Activated CD4-positive, alpha-beta memory T cell treated with anti-CD3 and anti-CD28 coated beads, Interleukin-2, amount 10 ng/mL, durations not matched to agents 7 days and 5 days (primary cell): ENCODE measurements at places on chromosomes 16 and 17. TPM values are rescaled to one million over a fixed set of nuclear protein-coding genes. Genes with fewer than 3 reads are reported as not detected.
A peak's percentile ranks its signal among the peaks of the same experiment; 100 is the strongest.

DNA sequence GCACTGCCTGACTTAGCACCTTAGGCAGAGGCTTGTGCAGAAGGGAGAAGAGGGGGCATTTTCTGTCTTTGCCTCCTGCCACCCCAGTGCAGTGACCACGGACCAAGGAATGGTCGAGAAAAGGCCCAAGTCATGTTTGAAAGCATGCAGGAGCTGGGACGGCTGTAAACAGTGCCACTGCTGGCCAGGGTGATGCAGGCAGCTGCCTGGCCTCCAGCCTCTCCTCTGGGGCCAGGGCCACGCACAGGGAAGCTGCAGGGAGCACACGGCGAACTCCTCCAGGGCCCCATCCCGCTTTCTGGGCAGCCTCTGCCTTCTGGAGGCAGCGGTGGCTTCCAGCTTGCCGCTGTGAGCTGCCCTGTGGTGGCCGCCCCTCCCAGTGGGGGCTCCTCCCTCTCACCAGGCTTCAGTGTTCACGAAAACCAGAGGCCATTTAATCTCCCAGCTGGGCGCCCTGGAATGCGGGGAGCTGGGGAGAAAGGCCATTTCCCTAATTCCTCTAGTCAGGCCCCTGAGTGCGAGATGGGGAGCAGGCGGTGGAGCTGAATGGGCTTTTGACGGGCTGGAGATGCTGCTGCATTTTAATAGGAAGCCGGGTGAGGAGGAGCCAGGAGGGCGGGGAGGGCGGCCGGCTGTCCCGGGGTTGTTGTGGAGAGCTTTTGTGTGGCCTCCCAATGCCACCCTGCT lies 28.7 kb upstream of the DNAI2 start:
- no peak overlapping the region for H3K4me3 ChIP-seq
- no peak overlapping the region for H3K27ac ChIP-seq
- no peaks in the 10 kb centered on the region for H3K27me3 ChIP-seq
- no peaks in the 10 kb centered on the region for H3K4me1 ChIP-seq
- H3K36me3 ChIP-seq: peaks cover 4% of the 10 kb centered on the region
- no peak for DNase-seq

DNA sequence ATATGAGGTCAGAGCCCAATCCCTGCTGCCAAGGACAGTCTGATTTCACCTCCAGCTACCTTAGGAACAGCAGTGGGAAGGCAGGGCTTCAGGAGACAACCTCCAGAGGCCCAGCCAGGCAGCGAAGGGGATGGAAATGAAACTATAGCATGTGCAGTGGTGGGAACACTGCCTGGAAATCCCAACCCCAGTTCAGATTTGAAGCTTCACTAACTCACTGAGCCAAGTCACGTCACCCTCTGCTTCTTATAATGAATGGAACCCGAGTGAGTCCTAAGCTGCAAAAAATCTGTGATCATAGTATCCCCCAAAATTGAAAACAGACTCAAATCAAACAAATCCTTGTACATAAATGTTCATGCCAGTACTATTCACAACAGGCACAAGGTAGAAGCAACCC lies 36.0 kb upstream of the SLC39A11 start:
- no peaks in the 10 kb centered on the region for H3K4me1 ChIP-seq
- no peak for DNase-seq
- no peak overlapping the region for H3K4me3 ChIP-seq
- H3K27ac ChIP-seq: no peak overlapping the region

GRCh38 chr16:73878611-73879010 lies 418.0 kb upstream of the PSMD7 start:
- no peaks in the 10 kb centered on the region for H3K27me3 ChIP-seq
- no peaks in the 10 kb centered on the region for H3K36me3 ChIP-seq
- no peak for DNase-seq
- H3K27ac ChIP-seq: no peak overlapping the region
- H3K4me1 ChIP-seq: no peaks in the 10 kb centered on the region

- H3K36me3 ChIP-seq: no peaks in the 10 kb centered on the region
- DNase-seq: no peak
- no peak overlapping the region for H3K27ac ChIP-seq
- no peaks in the 10 kb centered on the region for H3K4me1 ChIP-seq
- peaks cover 3% of the 10 kb centered on the region for H3K27me3 ChIP-seq
- H3K4me3 ChIP-seq: no peak overlapping the region
Measured at GRCh38 chr16:75801307-75801706, 75.0 kb upstream of the CPHXL start.

GRCh38 chr16:84120023-84120422 lies 3.3 kb upstream of the MBTPS1 start:
- H3K27me3 ChIP-seq: no peaks in the 10 kb centered on the region
- H3K27ac ChIP-seq: no peak overlapping the region
- H3K4me1 ChIP-seq: peaks cover 19% of the 10 kb centered on the region
- DNase-seq: no peak

DNA sequence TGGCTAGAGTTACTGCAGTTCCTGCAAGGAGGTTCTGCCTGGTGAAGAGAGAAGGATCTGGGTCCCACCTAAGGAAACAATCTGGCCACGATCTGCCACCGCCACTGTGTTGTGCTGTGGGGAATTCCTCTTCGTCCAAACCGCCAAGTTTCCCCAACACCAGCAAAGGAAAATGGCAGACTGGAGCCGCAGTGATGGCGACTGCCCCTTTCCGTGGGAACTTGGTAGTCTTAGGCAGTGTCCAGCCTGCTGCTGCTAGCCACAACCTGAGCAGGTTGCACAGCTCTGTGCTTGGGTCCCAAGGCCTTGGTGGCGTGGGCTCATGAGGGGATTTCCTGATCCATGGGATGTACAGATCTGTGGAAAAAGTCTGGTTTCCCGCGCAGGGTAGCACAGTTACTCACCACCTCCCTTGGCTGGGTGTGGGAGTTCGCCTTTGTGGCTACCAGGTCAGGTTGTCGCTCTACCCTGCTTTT lies 28.6 kb downstream of the NFATC3 start:
- H3K27me3 ChIP-seq: no peaks in the 10 kb centered on the region
- H3K4me1 ChIP-seq: peaks cover 81% of the 10 kb centered on the region
- H3K36me3 ChIP-seq: peaks cover 47% of the 10 kb centered on the region
- no peak for DNase-seq
- H3K27ac ChIP-seq: no peak overlapping the region

DNA sequence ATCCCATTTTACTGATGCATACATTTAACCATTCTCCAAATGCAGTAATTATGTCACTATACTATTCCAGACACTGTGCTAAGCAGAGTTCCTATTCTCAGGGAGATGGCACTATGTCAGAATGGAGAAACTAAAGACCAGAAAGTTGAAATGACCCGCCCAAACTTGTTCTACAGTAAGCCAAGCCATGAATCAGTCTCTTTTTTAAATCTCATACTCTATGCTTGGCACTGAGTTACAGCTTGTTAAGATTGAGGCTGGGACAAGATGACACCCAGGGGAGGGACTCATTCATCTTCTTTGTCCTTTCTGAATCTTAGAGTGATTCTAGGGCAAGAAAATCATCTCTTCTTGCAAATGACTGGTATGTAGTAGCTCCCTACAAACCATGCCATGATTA lies 247.0 kb upstream of the CCL2 start:
- no peak overlapping the region for H3K4me3 ChIP-seq
- H3K4me1 ChIP-seq: no peaks in the 10 kb centered on the region
- no peak for DNase-seq
- H3K27me3 ChIP-seq: peaks cover 9% of the 10 kb centered on the region
- no peaks in the 10 kb centered on the region for H3K36me3 ChIP-seq

- peaks cover 18% of the 10 kb centered on the region for H3K36me3 ChIP-seq
- peak overlapping the region; percentile 84 for H3K27ac ChIP-seq
- no peaks in the 10 kb centered on the region for H3K27me3 ChIP-seq
- DNase-seq: peak; percentile 73
- H3K4me1 ChIP-seq: peaks cover 24% of the 10 kb centered on the region
- peak overlapping the region; percentile 85 for H3K4me3 ChIP-seq
Measured at GRCh38 chr17:44221084-44221861, 1.8 kb upstream of the UBTF start.

- H3K27ac ChIP-seq: peak overlapping the region; percentile 28
- H3K27me3 ChIP-seq: no peaks in the 10 kb centered on the region
- no peak for DNase-seq
- peaks cover 3% of the 10 kb centered on the region for H3K36me3 ChIP-seq
Measured at GRCh38 chr17:76444518-76445311, 8.2 kb downstream of the UBE2O start.

DNA sequence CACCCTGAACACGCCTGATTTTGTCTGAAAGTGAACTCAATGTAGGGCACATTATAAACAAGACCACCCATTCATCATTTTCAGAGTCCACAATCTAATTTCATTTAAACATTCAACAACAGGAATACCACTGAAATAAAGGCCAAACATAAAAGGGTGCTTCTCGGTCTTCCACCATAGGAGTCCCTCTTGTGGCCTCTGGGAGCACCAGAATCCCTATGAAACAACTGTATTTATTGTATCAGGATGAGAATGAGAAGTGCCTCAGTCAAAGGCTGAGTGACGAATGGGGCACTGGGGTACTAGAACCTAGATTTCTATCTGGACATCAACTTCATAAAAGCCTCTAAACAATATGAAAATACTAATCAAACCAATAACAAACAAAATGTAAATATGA lies 40.4 kb downstream of the NXPH3 start:
- H3K27ac ChIP-seq: no peak overlapping the region
- no peak for DNase-seq
- peaks cover 40% of the 10 kb centered on the region for H3K36me3 ChIP-seq

- H3K36me3 ChIP-seq: no peaks in the 10 kb centered on the region
- H3K4me3 ChIP-seq: no peak overlapping the region
- no peak for DNase-seq
- H3K27ac ChIP-seq: no peak overlapping the region
- no peaks in the 10 kb centered on the region for H3K27me3 ChIP-seq
Measured at GRCh38 chr17:6532441-6532885, 23.9 kb downstream of the PITPNM3 start.

- no peaks in the 10 kb centered on the region for H3K36me3 ChIP-seq
- peak; percentile 77 for DNase-seq
- peaks cover 23% of the 10 kb centered on the region for H3K4me1 ChIP-seq
- no peaks in the 10 kb centered on the region for H3K27me3 ChIP-seq
Measured at GRCh38 chr17:27879987-27880608, 13.1 kb downstream of the LYRM9 start.

- H3K27me3 ChIP-seq: no peaks in the 10 kb centered on the region
- H3K36me3 ChIP-seq: no peaks in the 10 kb centered on the region
- H3K27ac ChIP-seq: no peak overlapping the region
- H3K4me3 ChIP-seq: no peak overlapping the region
- no peaks in the 10 kb centered on the region for H3K4me1 ChIP-seq
Measured at GRCh38 chr16:25370541-25370940, 112.9 kb upstream of the ZKSCAN2 start.

GRCh38 chr16:54239456-54239855 lies 47.1 kb downstream of the IRX3 start:
- no peaks in the 10 kb centered on the region for H3K4me1 ChIP-seq
- peaks cover 9% of the 10 kb centered on the region for H3K27me3 ChIP-seq
- H3K36me3 ChIP-seq: no peaks in the 10 kb centered on the region
- no peak overlapping the region for H3K4me3 ChIP-seq
- H3K27ac ChIP-seq: no peak overlapping the region

- DNase-seq: no peak
- H3K27ac ChIP-seq: no peak overlapping the region
- no peaks in the 10 kb centered on the region for H3K27me3 ChIP-seq
- no peak overlapping the region for H3K4me3 ChIP-seq
- H3K4me1 ChIP-seq: no peaks in the 10 kb centered on the region
Measured at GRCh38 chr16:51268237-51268636, 117.2 kb upstream of the SALL1 start.

GRCh38 chr17:19785854-19786253 lies 37.8 kb upstream of the ALDH3A1 start:
- DNase-seq: no peak
- H3K36me3 ChIP-seq: peaks cover 39% of the 10 kb centered on the region
- H3K4me3 ChIP-seq: no peak overlapping the region

- DNase-seq: no peak
- H3K4me1 ChIP-seq: no peaks in the 10 kb centered on the region
- H3K36me3 ChIP-seq: no peaks in the 10 kb centered on the region
- peaks cover 19% of the 10 kb centered on the region for H3K27me3 ChIP-seq
- no peak overlapping the region for H3K4me3 ChIP-seq
Measured at GRCh38 chr17:15918261-15918660, 26.7 kb upstream of the ADORA2B start.

DNA sequence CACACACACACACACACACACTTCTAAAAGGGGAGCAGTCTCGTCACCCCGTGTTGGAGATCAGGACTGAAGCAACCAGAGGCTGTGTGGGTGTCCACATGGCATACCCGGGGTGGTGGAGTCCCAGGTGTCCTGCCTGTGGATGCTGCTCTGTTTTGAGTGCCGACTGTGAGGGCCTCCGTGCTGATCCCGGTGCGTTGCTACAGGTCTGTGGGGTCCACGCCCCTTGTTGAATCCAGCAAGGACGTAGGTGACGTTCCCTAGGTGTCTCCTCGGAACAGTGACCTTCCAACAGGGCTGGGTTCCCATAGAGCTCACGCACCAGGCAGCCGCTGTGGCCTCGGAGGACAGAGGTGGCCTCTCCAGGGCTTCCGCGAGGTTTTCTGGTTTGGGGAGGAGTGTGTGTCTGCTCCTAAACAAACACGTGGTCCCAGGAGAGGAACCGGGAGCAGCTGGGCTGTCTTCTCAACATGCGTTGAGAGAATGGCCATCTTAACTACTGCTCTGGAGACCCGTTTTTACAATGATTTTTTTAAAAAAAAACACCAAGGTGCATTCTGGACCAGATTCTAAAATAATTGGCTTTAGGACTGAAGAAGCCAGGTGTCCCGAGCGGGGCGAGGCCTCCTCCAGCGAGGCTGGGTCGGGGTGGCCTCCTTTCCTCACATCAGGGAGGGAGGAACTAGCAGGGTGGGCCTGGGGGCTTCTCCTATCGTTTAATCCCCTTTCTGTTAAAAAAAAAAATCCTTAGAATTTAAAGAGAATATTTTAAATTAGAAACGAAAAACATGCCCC lies 100.6 kb upstream of the ZNF750 start:
- H3K4me1 ChIP-seq: no peaks in the 10 kb centered on the region
- no peak overlapping the region for H3K4me3 ChIP-seq
- H3K27ac ChIP-seq: no peak overlapping the region
- DNase-seq: no peak
- H3K36me3 ChIP-seq: peaks cover 66% of the 10 kb centered on the region

GRCh38 chr17:40293363-40293762 lies 5.7 kb downstream of the CDC6 start:
- no peak overlapping the region for H3K4me3 ChIP-seq
- DNase-seq: no peak
- H3K27ac ChIP-seq: no peak overlapping the region

- H3K27me3 ChIP-seq: no peaks in the 10 kb centered on the region
- peaks cover 23% of the 10 kb centered on the region for H3K36me3 ChIP-seq
- no peak overlapping the region for H3K4me3 ChIP-seq
- DNase-seq: no peak
- peak overlapping the region; percentile 34 for H3K27ac ChIP-seq
- peaks cover 48% of the 10 kb centered on the region for H3K4me1 ChIP-seq
Measured at GRCh38 chr16:46862555-46863447, 21.4 kb upstream of the GPT2 start.

- H3K36me3 ChIP-seq: no peaks in the 10 kb centered on the region
- H3K27ac ChIP-seq: no peak overlapping the region
- H3K27me3 ChIP-seq: peaks cover 52% of the 10 kb centered on the region
- no peak overlapping the region for H3K4me3 ChIP-seq
- peaks cover 20% of the 10 kb centered on the region for H3K4me1 ChIP-seq
Measured at GRCh38 chr17:49456183-49456965, 38.7 kb upstream of the NGFR start.

Gene TBC1D3K
- not detected for total RNA-seq

Gene RGS11
- 0.40 TPM for total RNA-seq

Gene TCAP
- total RNA-seq: 1.3 TPM

Gene RAD51D
- total RNA-seq: 25.6 TPM

Gene RHBDL1
- 1.5 TPM for total RNA-seq

Gene PRAC1
- total RNA-seq: not detected

Gene MT1M
- total RNA-seq: not detected

Gene CCL11
- total RNA-seq: not detected

Gene ADAM11
- total RNA-seq: 0.28 TPM
